ENCODE measurements at places on chromosomes 11 and 22.

DNA sequence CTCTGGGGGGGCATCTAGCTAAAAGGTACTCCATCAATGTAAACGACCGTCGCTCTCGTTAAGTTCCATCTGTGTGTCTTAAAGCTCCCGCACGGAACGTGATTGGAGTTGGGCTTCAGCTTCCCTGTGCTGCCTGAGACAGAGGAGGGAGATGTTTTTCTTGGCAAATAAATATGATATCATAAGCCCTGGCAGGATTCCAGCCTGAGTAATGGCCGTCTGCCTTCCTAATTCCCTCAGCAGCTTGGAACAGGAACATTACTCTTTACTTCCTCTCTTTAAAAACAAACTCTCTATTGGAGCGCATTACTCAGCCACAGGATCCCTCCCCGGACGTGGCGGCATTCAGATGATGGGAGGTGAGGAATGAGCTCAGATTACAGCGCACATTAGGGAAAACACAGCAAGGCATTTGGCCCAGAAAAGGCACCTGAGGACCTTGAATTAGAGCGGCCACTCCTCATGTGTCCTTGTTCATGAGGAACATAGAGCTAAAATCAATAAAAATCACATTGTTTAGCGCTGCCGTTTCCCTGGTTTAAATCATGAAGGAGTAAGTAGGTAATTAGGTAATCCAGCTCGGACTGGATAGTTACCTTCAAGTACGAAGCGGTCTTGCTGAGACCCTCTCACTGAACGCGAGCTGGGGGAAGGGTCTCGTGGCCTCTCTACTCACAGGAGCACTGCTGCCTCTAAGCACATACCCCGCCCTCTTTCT lies 230.4 kb downstream of the ST3GAL4 start:
- peak; percentile 85 for DNase-seq

GRCh38 chr11:113286009-113286408 lies 28.4 kb upstream of the TTC12 start:
- DNase-seq, result no peak

DNA sequence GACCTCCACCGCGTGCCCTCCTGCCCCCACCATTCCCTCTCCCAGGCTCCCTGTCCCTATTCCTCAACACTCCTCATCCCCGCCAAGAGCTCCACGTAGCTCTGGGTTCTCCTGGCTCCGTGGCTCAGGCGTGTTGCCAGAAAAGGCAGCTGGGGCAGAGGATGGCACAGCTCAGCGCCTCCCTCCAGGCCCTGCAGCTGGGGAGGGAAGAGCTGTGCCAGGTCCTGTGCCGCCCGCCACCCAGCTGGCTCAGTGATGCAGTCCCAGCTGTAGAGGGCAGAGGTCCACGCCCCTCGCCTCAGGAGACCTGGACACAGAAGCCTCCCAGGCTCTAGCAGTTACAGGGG lies 4.2 kb downstream of the ARHGAP1 start:
- no peak for DNase-seq

GRCh38 chr11:57605028-57605420 lies 7.5 kb downstream of the SERPING1 start:
- no peak for DNase-seq

GRCh38 chr11:9529334-9529650 lies 44.2 kb upstream of the WEE1 start:
- no peak for DNase-seq

GRCh38 chr11:47192111-47192510 lies 5.9 kb upstream of the PACSIN3 start:
- DNase-seq, result no peak

GRCh38 chr22:49879871-49880270 lies 26.2 kb downstream of the ZBED4 start:
- DNase-seq, result no peak

DNA sequence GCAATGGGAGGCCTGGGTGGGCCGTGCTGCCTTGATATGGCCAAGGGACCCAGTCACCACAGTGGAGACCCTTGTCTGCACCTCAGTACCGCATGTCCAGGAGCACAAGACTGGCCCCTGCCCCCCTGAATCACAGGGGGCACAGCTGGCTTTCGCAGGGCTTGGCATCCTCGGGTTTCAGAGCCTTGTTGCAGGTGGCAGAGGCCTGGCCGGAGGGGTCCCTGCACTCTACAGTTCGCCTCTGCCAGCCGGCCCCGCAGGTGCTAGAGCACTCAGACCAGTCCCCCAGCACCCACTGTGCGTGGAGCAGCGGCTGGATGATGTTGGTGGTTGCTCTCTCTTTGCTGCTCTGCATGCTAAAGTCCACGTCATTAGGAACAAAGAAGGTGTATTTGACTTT lies 23.0 kb downstream of the ADAMTS8 start:
- DNase-seq, result no peak

DNA sequence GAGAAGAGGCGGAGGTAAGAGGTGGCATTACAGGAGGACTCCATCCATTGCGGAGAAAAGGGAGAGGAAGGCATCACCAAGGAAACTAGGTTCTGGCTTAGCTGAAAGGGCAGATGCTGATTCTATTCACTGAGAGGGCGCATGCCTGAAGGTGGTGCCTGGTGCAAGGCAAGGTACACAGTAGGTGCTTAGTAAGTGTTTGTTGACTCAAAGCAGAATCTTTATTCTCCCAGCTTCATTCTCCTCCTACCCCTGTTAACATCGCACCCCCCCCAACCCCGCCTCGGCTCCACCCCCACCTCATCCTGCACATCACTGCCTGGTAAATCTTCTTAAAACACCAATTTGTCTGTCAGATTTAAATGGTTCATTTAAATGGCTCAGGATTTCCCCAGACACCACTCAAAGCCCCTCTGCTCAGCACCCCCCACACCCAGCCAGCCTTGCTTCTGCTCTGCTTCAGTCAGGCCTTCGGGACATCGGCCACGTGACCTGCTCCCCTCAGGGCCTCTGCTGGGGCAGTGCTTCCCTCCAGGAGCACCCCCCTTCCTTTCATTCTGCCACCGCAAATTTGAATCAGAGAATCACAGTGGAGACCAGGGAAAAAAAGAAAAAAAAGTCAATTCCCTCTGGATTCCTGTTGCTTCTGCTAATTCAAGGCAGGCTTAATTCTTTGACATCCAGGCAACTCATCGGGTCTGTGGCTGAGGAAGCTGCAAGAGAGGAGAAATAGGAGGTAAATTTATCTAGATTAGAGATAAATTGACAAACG lies 17.8 kb upstream of the RCN1 start:
- DNase-seq, result no peak

DNA sequence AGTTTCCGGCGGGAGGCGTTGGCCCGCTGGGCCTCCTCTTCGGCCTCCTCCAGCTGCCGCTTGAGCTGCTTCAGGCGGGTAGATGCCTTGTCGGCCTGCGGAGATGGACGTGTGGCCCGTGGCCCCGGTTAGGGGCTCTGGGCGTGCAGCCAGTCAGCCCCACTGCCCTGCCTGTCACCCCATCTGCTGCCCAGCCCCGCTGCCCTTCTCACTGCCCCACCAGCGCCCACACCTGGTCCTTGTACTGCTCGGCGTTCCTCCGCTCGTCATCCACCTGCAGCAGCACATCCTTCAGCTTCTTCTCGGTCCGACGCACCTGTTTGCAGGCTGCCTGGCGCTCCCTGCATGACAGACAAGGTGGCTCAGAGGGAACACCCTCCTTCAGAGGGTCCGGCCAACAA lies 31.2 kb downstream of the APOL1 start:
- no peak for DNase-seq

GRCh38 chr11:87366763-87367405 lies 329.1 kb downstream of the TMEM135 start:
- no peak for DNase-seq

DNA sequence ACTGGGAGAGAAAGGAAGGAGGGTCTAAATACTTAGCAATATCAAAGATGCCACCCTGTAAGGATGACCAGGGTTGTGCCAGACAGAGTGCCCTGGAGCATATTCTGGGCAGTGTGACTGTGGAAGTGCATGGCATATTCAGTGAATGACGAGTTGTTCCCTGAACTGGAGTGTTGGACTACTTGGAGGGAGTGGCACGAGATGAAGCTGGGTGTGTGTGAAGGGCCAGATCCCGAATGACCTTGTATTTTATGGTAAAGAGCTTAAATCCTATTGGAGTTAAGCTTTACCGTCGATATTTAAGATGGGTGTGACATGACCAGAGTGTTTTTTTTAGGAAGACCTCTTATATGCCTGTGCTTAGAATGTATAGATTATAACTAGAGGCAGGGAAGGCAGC lies 48.8 kb downstream of the STIM1 start:
- DNase-seq, result no peak

DNA sequence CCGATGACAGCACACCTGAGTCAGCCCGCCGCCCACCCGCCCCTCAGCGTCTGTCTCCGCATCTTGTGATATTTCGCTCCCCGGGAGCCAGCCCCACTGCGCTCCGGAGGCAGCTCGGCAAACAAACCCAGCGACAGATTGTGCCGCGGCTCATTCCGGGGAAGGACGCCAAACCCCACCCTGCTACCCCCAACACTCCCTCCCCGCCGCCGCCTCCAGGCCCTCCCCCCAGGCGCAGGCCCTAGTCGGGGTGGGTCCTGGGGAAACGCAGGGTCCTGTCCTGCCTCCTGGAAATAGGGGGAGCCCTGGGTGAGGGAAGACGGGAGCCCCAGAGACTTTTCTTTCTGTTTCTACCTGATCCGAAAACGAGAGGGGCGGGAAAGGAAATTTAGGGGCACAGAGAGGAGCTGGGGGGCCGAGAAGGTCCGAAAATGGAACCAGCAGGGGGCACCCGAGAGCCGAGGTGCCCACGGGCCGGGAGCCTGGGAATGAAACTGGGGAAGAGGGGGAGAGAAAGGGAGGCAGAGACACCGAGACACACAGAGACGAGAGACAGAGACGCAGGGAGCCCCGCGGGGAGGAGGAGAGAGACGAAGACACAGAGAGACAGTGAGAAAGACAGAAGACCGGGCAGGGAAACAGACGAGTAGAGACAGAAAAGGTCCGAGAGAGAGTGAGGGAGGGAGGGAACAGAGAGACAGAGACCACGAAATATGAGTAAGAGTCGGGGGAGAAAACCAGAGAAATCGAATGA lies 1.7 kb upstream of the RTN4RL2 start:
- DNase-seq, result peak; percentile 26

GRCh38 chr11:13134886-13135285 lies 125.8 kb downstream of the RASSF10 start:
- DNase-seq, result no peak

- no peak for DNase-seq
Measured at GRCh38 chr11:33887886-33888285, 4.0 kb downstream of the LMO2 start.

- no peak for DNase-seq
Measured at GRCh38 chr11:63769042-63769713, 603 bp upstream of the ZFTA start.

- no peak for DNase-seq
Measured at GRCh38 chr11:133840479-133840941, 4.8 kb downstream of the SPATA19 start.

- DNase-seq, result no peak
Measured at GRCh38 chr11:81895258-81895657, 838.4 kb downstream of the FAM181B start.

DNA sequence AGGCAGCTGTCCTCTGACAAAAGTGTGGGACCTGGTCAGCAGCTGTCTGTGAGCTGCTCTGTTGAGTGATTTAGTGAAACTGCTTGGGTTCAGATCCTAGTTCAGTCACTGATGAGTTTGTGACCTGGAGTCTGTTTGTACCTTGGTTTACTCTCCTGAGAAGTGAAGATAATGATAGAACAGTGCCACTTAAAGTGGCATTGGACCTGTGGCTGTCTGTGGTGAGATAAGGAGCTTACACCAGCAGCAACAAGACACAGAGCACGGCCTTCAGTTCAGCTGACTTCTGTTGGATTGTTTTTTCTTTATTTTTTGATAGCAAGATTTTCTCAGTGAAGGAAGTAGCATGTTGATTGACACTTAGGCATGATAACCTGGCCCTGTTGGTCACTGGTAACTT lies 46.2 kb upstream of the CTTN start:
- DNase-seq, result no peak

- no peak for DNase-seq
Measured at GRCh38 chr11:78161962-78162371, 22.5 kb upstream of the ALG8 start.

- DNase-seq, result no peak
Measured at GRCh38 chr11:69661413-69661715, 13.8 kb downstream of the LTO1 start.

DNA sequence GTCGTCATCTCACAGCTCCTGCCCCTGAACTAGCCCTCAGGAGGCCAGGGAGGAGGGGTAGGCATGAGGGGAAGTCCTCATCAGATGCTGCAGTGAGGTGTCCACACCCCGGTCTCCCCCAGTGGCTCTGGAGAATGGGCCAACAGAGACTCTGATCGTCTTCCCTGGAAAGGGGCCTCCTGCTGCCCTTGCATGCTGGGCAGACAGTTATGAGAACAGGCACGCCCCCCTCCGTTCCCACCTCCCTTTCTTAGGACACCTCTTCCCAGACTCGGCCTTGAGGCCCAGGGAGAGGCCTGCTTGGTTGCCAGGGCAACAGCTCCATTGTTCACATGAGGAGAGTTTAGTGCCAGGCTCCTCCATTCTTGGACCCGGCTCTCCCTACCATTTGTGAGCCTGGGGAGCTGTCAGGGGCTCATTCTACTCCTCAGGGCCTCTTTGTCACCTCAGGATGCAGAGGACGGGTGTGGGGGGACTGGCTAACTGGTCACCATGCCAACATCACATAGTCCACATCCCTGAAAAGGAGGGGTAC lies 157.7 kb downstream of the TTC17 start:
- no peak for DNase-seq

DNA sequence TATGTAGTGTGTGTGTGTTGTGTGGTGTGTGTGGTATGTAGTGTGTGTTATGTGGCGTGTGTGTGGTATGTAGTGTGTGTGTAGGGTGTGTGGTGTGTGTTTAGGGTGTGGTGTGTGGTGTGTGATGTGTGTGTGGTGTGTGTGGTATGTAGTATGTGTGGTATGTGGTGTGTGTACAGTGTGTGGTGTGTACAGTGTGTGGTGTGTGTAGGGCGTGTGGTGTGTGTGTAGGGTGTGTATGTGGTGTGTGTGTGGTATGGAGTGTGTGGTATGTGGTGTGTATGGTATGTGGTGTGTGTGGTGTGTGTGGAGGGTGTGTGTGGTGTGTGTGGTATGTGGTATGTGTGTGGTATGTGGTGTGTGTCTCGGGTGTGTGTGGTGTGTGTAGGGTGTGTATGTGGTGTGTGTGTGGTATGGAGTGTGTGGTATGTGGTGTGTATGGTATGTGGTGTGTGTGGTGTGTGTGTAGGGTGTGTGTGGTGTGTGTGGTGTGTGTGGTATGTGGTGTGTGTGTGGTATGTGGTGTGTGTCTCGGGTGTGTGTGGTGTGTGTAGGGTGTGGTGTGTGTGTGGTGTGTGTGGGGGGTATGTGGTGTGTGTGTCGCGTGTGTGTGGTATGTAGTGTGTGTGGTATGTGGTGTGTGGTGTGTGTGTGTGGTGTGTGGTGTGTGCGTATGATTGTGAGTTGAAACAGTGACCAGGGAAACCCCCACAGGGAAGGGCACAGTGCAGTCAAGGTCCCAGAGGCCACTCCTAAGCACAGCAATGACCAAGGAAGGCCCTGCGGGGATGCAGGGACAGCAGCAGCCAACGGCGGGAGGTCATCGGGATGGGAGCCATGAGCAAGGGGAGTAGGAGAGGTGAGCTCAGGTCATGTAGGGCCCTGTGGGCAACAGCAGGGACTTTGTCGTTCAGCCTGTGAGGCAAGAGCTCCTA lies 2.9 kb upstream of the PPP6R2 start:
- DNase-seq, result no peak

GRCh38 chr11:7204778-7205177 lies 46.9 kb upstream of the SYT9 start:
- no peak for DNase-seq

Data from NCI-H748 treated with DMSO at 0.1 percent for 48 hours (cell line).